ENCODE measurements at places on chromosomes 6 and 20. TPM values are rescaled to one million over a fixed set of nuclear protein-coding genes. Genes with fewer than 3 reads are reported as not detected.
A peak's percentile ranks its signal among the peaks of the same experiment; 100 is the strongest.

DNA sequence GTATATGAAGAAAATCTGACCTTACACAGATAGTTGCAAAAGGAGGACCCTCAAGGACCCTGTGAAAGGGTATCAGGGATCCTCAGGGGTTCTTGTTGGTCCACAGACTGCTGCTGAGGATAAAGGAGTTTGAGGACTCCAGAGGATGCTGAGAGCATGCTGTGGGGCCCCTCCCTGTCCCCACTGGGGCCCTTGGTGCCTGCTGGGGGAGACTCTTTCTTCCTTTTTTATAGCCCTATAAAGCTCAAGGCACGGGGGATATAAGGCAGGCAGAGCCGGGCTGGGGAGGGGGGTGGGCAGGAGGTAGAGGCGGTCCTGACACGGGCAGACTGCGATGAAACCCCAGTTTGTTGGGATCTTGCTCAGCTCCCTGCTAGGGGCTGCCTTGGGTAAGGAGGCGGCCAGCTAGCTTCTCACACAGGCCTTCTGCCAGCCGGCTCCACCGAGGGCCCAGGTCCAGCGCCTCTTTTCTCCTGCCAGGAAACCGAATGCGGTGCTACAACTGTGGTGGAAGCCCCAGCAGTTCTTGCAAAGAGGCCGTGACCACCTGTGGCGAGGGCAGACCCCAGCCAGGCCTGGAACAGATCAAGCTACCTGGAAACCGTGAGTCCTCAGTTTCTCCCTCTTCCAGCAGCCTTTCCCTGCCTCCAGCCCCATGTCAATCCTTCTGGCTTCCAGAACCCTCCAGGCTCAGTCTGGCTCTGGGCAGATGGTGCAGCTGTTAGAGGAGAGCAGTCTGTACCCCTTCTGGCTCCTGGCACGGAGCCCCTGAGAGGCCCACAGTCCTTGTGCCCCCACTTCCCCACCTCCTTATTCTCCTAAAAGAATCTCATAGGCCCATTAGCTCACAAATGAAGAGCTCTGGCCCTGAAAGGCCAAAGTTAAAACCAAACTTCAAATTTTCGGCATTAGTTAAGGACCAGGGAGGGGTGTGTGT is at the start of gene LY6G6D:
LY6G6D (plus strand) TSS at position 327 of the 937 bp plus-strand sequence; CDS start at position 335, 8 bp downstream.
- no peak for DNase-seq

DNA sequence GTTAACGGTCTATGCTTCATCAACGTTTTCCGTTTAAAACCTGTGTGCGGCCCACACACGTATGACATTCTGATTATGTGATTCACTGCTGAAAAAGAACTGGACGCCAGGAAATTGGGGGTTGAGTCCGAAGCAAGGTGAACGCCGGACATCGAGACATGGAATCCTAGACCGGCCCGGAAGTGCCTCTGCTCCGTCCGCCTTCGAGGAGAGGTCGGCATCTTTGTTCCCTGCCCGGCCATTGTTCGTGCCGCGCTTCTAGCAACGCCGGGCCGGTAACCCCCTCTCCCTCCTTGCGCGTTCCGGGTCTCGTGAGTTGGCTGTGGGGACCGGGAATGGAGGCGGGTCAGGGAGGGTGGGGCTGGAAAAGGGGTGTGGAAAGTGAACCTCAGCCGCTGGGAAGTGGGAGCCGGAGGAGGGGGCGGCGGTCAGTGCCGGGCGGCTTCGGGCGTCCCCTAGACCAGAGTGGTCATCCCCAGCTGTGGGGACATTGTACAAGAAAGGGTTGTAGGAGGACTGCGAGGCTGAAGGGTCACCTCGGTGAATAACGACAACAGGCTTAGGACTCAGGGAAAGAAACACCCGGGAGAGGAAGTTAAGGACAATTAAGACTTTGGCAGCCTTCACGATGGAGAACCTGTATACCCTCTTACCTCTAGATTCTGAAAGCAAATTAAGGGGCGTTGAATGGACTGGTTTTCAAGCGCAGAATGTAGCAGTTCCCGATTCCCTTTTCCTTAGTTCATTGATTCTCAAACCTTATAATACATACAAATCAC is at the start of gene ZSCAN9:
ZSCAN9 (plus strand) TSS at position 220 of the 779 bp plus-strand sequence. CDS start 1,810 bp downstream, outside the sequence.
- DNase-seq: peak; percentile 43

GRCh38 chr6:157951828-157952227 is 29.8 kb upstream of the SYNJ2 start:
- no peak for DNase-seq

Gene ENPP3
- total RNA-seq: 2.0 TPM

All from skin of body (tissue), 3 donors.